Endodermal cell (in vitro differentiated cells): ENCODE measurements at places on chromosomes 7 and 10. TPM values are rescaled to one million over a fixed set of nuclear protein-coding genes. Genes with fewer than 3 reads are reported as not detected.

Gene TET1
- 50.8 to 103 TPM (median 54.4 TPM) in 3 replicates for total RNA-seq

Gene AZGP1
- total RNA-seq, result 0.28 to 0.29 TPM in 2 of 3 replicates, not detected in the other

Gene PBLD
- total RNA-seq, result 4.3 to 5.3 TPM (median 4.4 TPM) in 3 replicates

Gene CD36
- total RNA-seq, result 0.29 to 0.70 TPM (median 0.65 TPM) in 3 replicates

Gene MYOZ1
- 1.6 and 2.1 TPM in 2 replicates for total RNA-seq

Gene MYL10
- total RNA-seq, result not detected in 2 replicates

Gene FAM131B
- 3.6 and 5.4 TPM in 2 replicates for total RNA-seq

GRCh38 chr7:116377721-116378120 is 121.8 kb upstream of the CAV2 start:
- H3K27me3 ChIP-seq, result no peaks in the 10 kb centered on the region
- H3K27ac ChIP-seq, result no peak overlapping the region
- no peak for DNase-seq
- H3K4me1 ChIP-seq, result no peaks in the 10 kb centered on the region

- DNase-seq, result no peak
- no peak overlapping the region for H3K4me3 ChIP-seq
- H3K4me1 ChIP-seq, result peaks cover 5% of the 10 kb centered on the region
- no peaks in the 10 kb centered on the region for H3K36me3 ChIP-seq
- H3K27me3 ChIP-seq, result no peaks in the 10 kb centered on the region
- no peak overlapping the region for H3K27ac ChIP-seq
These were observed 70.1 kb downstream of the RNF133 start for GRCh38 chr7:122628651-122629411.

GRCh38 chr10:12826800-12827372 is 174.6 kb downstream of the CCDC3 start:
- no peak overlapping the region for H3K4me3 ChIP-seq
- H3K36me3 ChIP-seq, result no peaks in the 10 kb centered on the region
- H3K4me1 ChIP-seq, result no peaks in the 10 kb centered on the region
- no peaks in the 10 kb centered on the region for H3K27me3 ChIP-seq

DNA sequence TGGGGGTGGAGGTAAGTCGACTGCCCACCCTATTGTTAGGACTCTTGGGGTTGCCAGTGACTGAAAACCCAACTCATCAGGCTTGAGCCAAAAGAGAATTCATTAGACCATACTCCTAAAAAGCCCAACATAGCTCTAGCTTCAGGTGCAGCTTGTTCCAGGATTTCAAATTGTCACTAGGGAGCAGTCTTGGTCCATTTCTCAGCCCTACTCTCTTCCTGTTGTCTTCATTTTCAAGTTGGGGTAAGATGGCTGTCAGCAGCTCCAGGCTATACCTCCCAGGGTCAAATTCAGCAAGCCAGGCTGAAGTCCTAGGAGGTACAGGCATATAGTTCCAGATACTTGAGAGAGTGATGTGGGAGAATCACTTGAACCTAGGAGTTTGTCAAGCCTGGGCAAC is 14.9 kb upstream of the COL13A1 start:
- no peak overlapping the region for H3K4me3 ChIP-seq
- H3K27me3 ChIP-seq, result peaks cover 15% of the 10 kb centered on the region
- H3K36me3 ChIP-seq, result no peaks in the 10 kb centered on the region
- peak; percentile 67 for DNase-seq
- no peak overlapping the region for H3K27ac ChIP-seq
- no peaks in the 10 kb centered on the region for H3K4me1 ChIP-seq

DNA sequence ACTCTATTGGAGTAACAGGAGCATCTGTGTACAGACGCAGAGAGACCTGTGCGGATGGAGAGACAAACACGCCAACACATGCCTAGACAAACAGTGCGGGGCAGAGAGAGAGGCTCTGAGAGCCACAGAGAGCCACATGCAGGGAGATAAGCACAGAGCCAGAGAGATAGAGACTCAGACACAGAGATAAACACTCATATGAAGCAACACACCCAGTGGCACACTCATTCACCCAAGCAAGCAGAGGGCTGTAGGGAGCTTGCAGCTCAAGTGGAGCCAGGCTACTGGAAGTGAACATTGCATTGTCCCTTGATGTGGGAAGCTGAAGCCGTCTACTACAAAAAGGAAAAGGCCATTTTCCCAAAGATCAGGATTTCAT is 46.6 kb upstream of the PODXL start:
- H3K27ac ChIP-seq, result no peak overlapping the region
- H3K4me3 ChIP-seq, result no peak overlapping the region
- DNase-seq, result peak; percentile 46
- H3K4me1 ChIP-seq, result peaks cover 37% of the 10 kb centered on the region
